ENCODE measurements at places on chromosomes 16 and 17.

- DNase-seq: no peak
These were observed 39.7 kb downstream of the USP10 start for GRCh38 chr16:84739349-84740124.

GRCh38 chr16:22685459-22685830, 128.5 kb upstream of the HS3ST2 start:
- no peak for DNase-seq

- DNase-seq: no peak
These were observed 149.0 kb downstream of the MRM1 start for GRCh38 chr17:36750316-36750885.

GRCh38 chr16:67803894-67804293, 2.5 kb downstream of the RANBP10 start:
- DNase-seq: no peak

- DNase-seq: no peak
These were observed 30.6 kb downstream of the KCNJ16 start for GRCh38 chr17:70105641-70106040.

GRCh38 chr17:78411241-78411857, 32.9 kb downstream of the PGS1 start:
- DNase-seq: no peak

GRCh38 chr17:59858167-59858816, 34.5 kb downstream of the TUBD1 start:
- DNase-seq: no peak

- no peak for DNase-seq
These were observed 825 bp downstream of the HEATR6 start for GRCh38 chr17:60077672-60078519.

GRCh38 chr16:85979605-85980004, 80.6 kb downstream of the IRF8 start:
- no peak for DNase-seq

DNA sequence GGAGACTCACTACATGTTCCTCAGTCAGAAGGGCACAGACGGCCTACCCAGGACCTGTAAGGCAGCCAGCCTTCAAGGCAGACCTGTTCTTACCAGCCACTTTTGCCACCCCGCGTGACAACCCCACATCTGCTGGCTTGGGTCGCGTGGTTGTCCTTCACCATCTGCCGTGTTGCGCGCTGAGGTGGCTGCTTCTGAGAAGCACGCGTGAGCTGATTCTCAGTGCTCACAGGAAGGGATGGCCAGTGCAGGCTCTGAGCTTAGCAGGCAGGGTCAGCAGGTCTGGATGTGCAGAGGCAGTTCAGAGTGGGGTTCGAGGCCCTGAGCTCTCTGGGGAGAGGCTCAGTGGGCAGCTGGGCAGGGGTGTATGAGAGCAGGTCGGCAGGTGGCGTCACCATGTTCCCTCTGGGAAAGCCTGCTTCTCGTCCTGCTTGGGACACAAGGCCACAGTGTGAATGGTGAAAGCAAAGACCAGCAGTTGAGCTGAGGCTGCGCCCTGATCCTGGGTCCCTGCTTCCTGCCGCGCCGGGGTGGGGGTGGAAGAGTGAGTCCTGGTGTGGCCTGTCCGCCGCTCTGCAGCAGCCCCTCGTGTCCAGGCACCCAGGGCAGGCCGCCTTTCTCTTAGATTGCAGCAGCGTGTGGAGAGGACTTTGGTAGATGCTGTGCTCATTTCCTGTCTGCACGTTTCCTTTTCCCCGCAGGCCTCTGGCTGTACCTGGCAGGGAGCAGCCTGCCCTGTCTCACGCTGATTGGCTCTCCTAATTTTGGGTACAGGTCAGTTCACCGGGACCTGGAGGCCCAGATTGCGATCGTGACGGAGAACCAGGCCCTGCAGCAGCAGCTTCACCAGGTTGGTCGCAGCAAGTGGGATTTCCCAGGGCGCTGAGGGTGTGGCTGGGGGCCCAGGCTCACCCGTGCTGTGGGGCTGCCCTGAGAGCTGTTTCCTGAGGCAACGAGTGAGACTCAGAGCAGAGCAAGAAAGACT, 36.0 kb downstream of the PGS1 start:
- no peak for DNase-seq

DNA sequence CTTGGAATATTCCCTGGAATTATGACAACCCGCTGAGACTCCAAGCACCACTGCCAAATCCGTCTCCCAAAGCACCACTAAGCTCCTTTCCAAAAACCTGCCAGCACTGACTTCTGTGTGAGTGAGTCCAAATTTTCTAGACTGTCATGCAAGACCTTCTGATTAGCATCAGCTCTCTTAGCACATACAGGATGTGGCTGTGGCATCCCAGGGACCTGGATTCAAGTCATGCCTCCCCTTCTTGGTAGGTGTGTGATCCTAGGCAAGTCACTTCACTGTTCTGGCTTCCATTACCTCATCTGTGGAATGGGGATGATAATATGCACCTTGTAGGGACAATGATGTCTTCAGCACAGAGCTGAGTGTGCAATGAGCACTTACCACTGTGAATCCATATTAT, 38.3 kb upstream of the USP7 start:
- DNase-seq: no peak

DNA sequence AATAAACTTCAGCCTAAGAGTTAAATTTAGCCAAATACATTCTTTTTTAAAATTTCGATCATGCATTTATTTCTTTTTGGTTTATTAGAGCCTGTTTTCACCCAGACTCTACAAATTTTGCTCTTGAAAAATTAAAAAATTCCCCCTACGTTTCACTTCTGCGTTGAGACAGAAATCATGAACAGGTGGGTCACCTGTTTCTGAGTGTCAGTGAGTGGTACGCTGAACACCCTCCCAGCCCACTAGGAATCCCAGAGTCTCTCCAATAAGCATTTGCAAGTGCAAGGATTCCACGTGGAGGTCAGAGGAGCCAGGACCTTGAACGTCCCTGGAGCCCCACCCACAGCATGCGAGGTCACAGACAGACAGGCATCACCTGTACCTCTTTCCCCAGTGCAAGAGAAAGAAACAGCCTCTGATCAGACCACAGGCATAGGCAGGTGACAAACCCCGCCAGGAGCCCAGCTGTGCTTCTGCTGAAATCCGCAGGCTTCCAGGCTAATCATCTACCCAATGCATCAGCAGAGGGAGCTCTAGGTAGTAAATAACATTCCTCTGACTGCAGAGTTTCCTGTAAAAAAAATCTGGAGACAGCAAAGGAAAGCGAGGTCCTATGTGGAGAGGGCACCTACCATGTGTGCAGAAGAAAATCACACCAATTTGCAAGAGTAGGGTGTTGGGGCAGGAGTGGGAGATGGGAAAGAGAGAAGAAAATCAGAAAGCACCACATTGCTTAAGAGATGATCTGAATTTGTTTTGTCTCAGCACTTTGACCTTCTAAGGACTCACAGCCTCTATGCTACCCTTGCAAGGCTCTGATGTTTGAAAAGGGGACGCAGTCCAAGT, 5.9 kb upstream of the XYLT1 start:
- peak; percentile 58 for DNase-seq

- DNase-seq: no peak
These were observed 142.8 kb downstream of the AXIN2 start for GRCh38 chr17:65418622-65419021.

DNA sequence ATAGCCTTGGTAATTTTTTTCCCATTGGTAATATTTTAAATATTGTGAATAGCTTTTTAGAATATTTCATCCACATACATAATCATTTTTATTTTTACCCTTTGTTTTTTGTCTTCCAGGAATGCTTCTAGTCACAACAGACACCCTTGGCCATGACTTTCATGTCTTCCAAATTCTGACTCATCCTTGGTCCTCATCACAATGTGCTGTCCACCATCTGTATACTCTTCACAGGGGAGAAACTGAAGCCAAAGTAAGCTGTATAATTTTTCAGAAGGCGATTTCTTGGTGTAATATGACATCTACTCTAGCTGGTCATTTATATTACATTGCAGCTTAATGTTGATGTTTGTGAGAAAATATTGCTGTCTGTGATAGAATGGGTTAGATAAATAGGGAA, 269.4 kb downstream of the BCAS3 start:
- DNase-seq: no peak

GRCh38 chr16:82681592-82681991, 54.8 kb downstream of the CDH13 start:
- no peak for DNase-seq

GRCh38 chr16:54465063-54465462, 178.5 kb upstream of the IRX3 start:
- DNase-seq: no peak

- DNase-seq: no peak
These were observed 67.2 kb downstream of the ADCY9 start for GRCh38 chr16:4049031-4049430.

Data from muscle of arm (tissue), 14 donors.